ENCODE measurements at places on chromosomes 7 and 10. TPM values are rescaled to one million over a fixed set of nuclear protein-coding genes. Genes with fewer than 3 reads are reported as not detected.

The EIF4H gene
- total RNA-seq, result 166 TPM

The VSTM4 gene
- total RNA-seq, result 3.0 TPM

The ERVW-1 gene
- total RNA-seq, result not detected

The DENND2A gene
- total RNA-seq, result 3.0 TPM

The PRSS1 gene
- total RNA-seq, result not detected

The GARS1 gene
- total RNA-seq, result 62.6 TPM

GRCh38 chr10:78359640-78360091 lies 326.0 kb downstream of the RPS24 start:
- H3K27ac ChIP-seq, result no peak overlapping the region
- no peaks in the 10 kb centered on the region for H3K27me3 ChIP-seq
- no peaks in the 10 kb centered on the region for H3K36me3 ChIP-seq
- DNase-seq, result no peak

DNA sequence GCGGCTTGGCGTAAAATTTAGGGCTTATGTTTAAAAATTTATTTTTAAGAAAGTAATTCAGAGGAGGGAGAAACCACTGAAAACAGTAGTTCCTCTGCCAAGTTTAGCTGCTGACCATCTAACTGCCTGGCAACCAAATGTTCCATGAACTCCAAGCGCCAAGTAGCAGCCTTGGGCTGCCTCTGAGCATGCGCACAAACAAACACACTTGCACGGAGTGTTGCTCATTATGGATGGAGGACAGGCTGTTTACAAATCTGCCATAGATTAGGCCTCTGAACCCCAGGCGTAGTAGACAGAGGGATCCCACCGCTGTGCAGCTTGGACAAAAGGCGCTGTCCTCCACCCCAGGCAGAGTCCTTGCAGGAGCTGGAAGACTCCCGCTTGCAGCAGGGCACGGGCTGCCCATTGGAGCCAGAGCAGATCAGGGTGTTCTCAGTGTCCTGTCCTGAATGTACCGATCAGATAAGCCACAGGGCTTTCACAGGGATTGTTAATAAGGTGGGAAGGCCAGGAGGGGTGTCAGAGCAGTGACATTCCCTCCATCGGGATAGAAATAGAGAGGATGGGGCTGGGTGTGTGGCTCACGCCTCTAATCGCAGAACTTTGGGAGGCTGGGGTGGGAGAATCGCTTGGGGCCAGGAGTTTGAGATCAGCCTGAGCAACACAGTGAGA lies 47.7 kb upstream of the LYZL1 start:
- H3K27ac ChIP-seq, result no peak overlapping the region
- H3K27me3 ChIP-seq, result no peaks in the 10 kb centered on the region

- no peaks in the 10 kb centered on the region for H3K36me3 ChIP-seq
- no peaks in the 10 kb centered on the region for H3K27me3 ChIP-seq
- H3K4me3 ChIP-seq, result no peak overlapping the region
- H3K4me1 ChIP-seq, result no peaks in the 10 kb centered on the region
Observed at GRCh38 chr7:133550145-133550544, 297.3 kb downstream of the EXOC4 start.

DNA sequence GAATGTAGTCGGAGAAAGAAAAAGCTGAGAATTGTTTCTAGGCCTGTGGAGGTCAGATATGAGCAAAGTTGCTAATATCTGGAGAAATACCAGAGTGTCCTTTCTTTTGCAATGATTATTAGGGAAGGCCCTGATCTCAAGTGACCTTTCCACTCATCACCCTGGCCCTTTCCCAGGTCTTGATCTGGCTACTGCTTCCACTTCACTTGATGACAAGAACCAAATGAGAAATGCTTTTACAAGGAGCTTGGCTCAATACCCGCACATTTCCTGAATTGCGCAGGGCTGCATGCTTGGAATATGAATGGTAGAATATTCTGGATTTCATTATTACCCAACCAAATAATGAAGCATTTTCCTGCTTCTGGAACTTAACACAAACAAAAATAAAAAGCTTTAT lies 104.6 kb downstream of the ITGB8 start:
- H3K27ac ChIP-seq, result no peak overlapping the region
- no peak overlapping the region for H3K4me3 ChIP-seq

GRCh38 chr10:6988654-6989053 lies 408.6 kb upstream of the PRKCQ start:
- H3K27ac ChIP-seq, result no peak overlapping the region
- no peak for DNase-seq
- no peaks in the 10 kb centered on the region for H3K4me1 ChIP-seq
- no peak overlapping the region for H3K4me3 ChIP-seq
